Activated CD4-positive, alpha-beta T cell treated with anti-CD3 and anti-CD28 coated beads for 36 hours (primary cell): ENCODE measurements at places on chromosomes 11 and 22. TPM values are rescaled to one million over a fixed set of nuclear protein-coding genes. Genes with fewer than 3 reads are reported as not detected.

Gene DKK3
- not detected for total RNA-seq

Gene GLB1L2
- total RNA-seq = 4.2 TPM

Gene KLHDC7B
- 6.4 TPM for total RNA-seq

Gene CNTN5
- not detected for total RNA-seq

Gene SLC22A8
- not detected for total RNA-seq

Gene GAL
- total RNA-seq = 2.5 TPM

Gene ALDH3B2
- total RNA-seq = not detected
